ENCODE measurements at places on chromosomes 5 and 9.

DNA sequence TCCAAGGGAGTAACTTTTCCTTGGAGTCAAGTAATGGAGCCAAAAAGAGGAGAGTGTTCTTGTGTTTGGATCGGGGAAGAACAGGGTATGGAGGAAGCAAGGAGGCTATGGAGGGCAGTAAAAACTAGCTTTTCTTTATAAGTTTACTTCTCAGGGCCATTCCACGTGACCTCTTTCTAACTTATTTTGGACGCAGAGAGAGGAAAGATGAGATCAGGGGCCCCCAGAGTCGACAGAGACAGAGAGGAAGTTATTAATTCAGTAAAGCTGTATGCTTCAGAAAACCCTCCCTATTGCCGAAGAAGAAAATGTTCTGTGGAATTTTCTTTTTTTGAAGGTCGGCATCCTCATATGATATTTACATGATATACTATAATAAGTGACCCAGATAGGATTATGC, 233.8 kb upstream of the MPDZ start:
- no peak for DNase-seq

DNA sequence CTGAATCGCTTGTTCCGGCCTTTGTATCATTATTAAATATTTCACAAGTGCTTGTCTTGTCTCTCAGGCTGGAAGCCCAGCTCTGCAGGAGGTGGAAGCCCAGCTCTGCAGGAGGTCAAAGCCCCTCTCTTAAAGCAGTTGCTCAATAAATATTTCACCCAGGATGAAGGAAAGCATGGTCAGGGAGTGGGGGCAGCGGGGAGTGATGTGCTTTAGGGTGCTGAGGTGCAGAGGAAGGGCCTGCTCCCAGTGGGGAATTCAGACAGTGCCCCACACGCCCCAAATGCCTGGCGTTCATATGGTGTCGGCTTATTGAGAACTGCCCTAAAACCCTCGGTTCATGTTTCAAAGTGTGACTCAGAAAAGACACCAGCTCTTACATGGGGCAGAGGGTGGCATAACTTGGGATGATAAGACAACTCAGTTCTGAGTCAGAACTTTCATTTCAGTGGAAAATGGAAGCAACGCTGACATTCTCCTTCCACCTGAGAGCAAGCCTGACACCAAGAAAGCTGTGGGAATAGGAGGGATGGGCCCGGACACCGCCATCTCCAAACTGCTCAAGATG, 114.3 kb upstream of the DAP start:
- no peak for DNase-seq

DNA sequence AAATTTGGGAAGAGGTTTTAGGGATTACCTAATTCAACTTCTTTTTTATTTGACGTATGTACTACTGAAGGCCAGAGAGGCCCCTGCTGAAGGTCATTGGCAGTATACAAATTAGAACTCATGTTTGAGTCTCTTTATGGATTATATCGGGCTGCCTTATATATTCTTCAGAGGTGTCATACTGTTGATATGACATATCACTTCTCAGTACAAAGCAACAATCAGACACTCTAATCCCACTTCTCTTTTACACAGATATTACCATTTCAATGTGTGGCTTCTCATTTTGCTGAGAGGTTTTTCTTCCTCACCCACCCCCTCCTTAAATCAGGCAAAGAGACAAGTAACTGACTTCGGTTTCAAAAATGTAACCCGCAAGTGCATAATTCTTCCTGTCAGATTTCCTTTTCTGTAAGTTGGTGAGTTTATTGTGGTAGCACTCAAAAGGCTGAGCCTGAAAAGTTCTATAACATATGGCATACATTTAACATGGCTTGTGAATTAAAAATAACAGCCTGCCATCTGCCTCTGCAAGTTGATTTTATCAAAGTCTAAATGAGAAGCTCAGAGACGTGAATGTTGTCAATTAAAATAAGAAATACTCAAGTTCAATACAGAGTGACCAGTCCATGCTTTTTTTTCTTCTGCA, 163.6 kb upstream of the RORB start:
- no peak for DNase-seq

DNA sequence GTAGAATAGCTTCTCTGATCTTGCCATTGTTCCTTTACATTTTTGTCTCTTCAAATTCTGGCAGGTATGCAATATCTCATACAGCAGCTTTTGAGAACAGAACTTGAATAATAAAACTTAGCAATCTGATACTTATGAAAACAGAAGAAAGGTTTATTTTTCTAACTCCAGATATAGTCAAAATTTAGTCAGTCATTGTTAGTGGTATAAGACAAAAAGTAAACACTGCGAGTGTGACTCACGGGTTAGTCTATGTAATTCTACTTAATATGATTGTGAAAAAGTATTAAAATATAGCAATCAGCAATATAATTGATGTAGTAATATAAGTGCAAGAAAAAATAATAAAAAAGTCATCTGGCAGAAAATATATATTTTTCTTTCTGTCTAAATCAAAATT, 910.4 kb downstream of the DNAH5 start:
- DNase-seq = no peak

GRCh38 chr5:171369056-171369455, 18.6 kb upstream of the NPM1 start:
- DNase-seq = no peak

GRCh38 chr9:130182381-130182909, 10.2 kb downstream of the NCS1 start:
- DNase-seq = no peak

GRCh38 chr5:136133222-136133921, 727 bp downstream of the SMAD5 start:
- peak; percentile 12 for DNase-seq

GRCh38 chr5:158761161-158761560, 338.6 kb downstream of the EBF1 start:
- no peak for DNase-seq

DNA sequence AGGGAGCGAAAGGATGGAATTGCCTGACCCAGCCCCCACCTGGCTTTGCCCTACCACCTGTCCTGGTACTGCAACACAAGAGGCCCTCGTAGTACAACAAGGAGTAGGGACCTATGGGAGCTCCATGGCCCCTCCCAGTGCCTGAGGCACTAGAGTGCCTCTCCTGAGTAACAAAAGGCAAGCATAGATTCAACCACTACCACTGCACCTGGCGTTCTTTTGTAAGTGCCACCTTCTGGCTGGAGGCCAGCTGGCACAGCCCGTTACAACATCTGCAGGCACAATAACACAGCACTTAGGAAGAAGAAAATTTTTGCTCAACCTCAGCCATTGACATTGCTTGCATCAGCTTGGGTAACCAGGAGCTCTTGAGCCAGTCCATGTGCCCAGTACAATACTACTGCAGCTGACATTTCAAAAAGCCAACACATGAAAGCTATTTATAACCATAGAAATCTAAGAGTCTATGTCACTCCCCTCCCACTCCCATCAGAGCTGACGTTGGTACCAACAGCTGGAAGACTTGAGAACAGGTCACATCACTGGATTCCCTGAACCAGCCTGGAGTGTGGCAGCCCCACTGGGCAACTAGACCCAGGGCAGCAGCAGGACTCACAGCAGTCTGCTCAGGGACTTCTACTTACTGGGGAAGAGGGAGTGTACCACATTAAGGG, 17.7 kb upstream of the FAM174A start:
- DNase-seq = no peak

- no peak for DNase-seq
Observed at GRCh38 chr9:117827456-117827855, 123.3 kb downstream of the TLR4 start.

DNA sequence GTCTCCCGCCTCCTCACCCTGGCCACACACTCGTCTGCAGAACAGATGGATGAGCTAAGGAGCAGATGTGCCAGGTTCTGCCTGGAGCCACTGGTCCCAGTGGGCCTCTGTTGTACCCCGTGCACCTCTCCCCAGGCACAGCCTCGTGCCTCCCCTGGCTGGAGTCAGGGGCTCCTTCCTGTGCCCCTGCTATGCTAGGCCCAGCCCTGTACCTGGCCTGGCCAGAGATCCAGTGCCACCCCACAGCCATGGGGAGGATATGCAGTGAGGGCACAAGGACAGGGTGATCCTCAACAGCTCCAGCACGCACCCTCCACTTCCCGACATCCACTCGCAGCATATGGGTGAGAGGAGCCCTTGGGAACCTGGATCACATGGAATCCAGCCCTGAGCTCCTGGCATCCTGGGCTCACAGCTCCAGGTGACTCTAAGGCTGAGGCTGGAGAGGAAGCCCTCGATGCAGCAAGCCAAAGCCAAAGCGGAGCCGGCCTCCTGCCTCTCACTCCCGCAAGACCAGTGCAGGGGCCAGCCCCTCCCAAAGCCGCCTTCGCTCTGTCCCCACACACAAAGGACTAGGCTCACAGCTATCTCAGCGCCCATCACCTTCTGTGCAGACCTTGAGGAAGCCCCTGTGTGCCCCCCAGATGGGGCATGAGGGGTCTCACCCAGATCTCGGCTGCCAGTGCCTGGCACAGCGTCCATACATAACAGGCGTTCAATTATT, 23.7 kb upstream of the ADAMTS2 start:
- DNase-seq = no peak

DNA sequence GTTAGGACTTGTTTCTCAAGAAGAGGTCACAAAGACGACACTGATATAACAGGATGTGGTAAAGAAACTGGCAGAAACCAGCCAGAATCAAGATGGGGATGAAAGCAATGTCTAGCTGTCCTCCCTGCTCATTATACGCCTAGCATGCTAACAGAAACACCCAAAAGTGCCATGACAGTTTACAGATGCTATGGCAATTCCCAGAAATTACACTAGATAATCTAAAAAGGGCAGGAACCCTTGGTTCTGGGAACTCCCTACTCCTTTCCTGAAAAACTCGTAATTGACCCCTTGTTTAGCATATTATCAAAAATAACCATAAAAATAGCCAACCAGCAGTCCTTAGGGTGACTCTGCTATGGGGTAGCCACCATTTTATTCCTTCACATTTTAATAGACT, 10.9 kb upstream of the MRPS30 start:
- DNase-seq = no peak

Data from Panc1 (cell line).